Foreskin fibroblast (primary cell): ENCODE measurements at places on chromosomes 6 and 20.

DNA sequence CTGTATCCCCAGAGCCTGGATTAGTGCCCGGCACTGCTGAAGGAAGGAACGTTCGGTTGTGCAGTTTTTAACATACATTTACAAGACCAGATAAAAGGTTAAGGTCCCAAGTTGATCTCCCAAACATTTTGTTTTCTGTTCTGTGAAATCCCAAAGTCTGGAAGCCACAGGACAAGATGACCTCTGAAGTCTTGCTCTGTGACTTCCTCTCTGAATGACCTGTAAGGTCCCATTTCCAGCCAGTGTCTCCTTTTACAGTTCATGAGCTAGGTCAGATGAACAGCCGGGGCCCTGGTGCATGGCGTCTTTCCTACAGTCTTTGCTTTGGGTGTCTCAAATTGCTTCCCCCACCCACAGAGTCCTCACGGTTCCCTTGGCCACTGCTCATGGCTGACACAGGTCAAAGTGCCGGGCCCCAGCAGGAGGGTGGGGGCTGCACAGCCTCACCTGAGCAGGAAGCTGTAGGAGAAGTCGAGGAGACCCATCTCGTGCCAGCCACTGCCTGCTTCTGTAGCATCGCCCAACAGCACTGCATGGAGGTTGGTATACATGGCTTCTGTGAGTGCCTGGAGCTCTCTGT lies 24.0 kb downstream of the PTGIS start:
- DNase-seq = no peak

DNA sequence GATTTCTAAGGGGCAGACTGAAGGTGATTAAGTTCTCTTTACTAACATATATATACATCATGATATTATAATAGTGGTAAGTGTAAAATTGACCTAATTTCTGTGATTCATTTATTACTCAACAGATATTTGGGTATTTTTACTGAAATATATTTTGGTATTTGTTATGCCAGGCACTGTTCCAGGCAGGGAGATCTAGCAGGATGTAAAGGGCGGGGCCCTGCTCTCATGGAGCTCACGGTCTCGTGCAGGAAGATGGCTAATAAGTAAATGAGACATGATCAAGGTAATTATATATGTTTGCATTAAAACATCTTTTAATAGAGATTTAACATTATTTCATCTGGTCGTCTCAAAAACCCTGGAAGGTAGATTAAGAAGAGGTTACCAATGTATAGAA lies 27.7 kb downstream of the FAM50B start:
- DNase-seq = peak; percentile 82

DNA sequence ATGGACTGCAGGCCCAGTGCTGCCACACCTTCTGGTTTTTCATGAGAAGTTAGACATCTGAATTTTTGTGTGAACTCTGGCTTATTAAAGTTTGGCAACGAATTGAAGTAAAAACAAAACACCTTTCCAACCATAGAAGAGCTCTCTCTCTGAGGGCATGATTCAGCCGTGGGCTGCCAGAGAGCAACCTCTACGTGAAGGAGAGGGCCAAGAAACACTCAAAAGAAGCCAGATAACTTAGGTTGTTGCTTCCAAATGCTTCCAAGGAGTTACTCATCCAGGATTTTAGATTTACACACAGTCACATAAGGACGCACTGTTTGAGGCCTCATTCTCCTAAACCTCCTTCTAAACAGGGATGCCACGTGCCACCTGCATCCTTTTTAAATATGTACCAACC lies 65.5 kb downstream of the NRN1 start:
- peak; percentile 6 for DNase-seq

DNA sequence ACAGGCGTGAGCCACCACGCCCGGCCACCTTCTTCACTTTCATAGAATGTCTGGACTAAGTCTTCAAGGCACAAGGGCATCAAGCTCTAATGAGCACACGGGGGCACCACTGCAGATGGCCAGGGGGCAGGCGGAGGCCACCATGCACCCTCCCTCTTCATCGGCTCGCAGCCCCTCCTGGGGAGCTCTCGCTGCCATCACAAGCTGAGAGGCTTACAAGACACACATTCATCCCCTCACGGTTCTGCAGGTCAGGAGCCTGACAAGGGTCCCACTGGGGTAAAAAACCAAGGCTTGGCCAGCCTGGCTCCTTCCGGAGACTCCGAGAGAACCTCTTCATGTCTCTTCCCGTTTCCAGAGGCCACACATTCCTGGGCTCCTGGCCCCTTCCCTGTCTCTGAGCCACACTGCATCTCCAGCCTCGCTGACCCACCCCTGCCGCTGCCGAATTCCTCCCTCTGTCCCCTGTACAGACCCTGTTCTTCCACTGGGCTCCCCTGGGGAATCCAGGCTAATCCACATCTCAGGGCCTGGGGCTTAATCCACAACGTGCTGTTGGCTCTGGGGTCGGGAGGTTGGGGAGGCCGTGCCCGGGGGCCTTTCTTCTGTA lies 19.8 kb downstream of the DLL1 start:
- DNase-seq = no peak

GRCh38 chr6:39307462-39307861 lies 6.8 kb downstream of the KCNK17 start:
- no peak for DNase-seq

GRCh38 chr6:14066782-14067406 lies 50.7 kb upstream of the CD83 start:
- peak; percentile 81 for DNase-seq

GRCh38 chr6:75084018-75084417 lies 121.8 kb downstream of the COL12A1 start:
- no peak for DNase-seq

- DNase-seq = no peak
Observed at GRCh38 chr6:63883597-63883996, 248.0 kb downstream of the PHF3 start.
